Activated T-cell treated with anti-CD3 and anti-CD28 coated beads for 1 hour (primary cell): ENCODE measurements at places on chromosomes 1 and 21.

- no peak for DNase-seq
Observed at GRCh38 chr1:20114021-20114648, 5.2 kb downstream of the PLA2G2D start.

DNA sequence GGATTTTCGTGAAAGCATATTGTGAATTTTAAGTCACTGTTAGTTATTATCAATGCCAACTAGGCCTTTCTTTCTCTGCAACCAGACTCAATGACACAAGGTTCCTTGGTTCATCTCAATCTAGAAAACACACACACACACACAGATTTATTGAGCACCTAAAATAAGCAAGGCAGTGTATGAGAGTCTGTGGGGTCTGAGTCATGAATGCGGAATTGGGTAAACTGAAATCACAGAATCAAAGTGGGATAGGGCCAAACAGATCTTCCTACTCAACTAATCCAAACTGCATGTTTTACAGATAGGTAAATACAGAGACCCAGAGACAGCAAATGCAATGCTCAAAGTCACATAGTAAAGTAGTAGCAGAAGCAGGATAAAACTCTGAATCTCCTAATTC is 48.5 kb upstream of the NRDC start:
- no peak for DNase-seq

GRCh38 chr1:156894001-156894400 is 483 bp downstream of the PEAR1 start:
- DNase-seq = no peak

DNA sequence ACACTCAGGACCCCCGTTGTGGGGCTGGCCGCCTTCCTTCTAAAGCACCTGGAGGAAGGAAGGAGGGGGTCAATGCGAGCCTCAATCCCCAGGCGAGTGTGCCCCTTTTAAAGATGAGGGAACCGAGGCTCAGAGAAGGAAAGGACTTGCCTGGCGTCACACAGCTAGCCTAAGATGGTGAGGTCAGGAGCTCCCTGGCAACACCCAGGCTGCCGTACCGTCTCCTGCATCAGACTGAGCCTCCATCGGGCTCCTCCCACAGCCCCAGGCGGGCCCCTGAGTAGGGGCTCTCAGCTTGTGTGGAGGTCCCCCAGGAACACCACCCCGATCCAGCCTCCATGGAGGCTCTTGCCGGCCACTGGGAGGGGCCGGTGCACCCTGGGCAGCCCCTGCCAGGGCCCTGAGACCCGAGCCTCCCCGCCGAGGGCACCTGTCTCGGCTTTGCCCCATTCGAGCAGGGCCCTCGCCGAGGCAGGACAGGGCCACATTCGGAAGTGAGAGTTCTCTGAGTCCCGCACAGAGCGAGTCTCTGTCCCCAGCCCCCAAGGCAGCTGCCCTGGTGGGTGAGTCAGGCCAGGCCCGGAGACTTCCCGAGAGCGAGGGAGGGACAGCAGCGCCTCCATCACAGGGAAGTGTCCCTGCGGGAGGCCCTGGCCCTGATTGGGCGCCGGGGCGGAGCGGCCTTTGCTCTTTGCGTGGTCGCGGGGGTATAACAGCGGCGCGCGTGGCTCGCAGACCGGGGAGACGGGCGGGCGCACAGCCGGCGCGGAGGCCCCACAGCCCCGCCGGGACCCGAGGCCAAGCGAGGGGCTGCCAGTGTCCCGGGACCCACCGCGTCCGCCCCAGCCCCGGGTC is at the start of gene AIRE:
TSS of gene AIRE (plus strand) at position 739 of the 855 bp plus-strand sequence. CDS start 131 bp downstream, outside the sequence.
- no peak for DNase-seq

- DNase-seq = no peak
Observed at GRCh38 chr21:34819357-34819999, 150.7 kb downstream of the CLIC6 start.

DNA sequence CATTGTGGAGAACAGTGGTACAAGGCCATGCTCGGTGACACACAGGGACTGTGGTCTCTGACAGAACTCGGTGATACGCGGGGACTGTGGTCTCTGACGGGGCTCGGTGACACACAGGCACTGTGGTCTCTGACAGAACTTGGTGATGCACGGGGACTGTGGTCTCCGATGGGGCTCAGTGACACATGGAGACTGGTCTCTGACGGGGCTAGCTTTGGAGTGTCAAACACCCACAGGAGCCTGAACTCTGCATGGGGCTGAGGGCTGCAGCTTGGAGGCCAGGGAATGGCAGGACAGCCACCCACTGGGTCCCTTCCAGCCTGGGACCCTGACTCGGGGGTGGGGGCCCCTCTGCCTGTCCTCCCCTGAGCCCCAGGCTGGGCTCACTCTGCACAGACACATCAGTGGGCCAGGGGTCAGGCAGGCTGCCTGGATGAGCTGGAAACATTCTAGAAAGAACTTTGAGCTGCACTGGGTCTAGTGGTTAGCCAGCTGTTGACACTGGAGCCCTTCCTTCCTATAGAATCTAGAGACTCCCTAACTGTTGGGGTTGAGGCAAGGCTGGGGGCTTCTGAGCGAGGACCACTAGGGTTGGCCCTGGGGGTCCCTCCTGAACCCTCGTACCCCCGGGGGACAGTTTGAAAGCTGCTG is 49.8 kb downstream of the DISP3 start:
- DNase-seq = no peak

GRCh38 chr1:7252411-7253117 is 467.3 kb downstream of the CAMTA1 start:
- no peak for DNase-seq

DNA sequence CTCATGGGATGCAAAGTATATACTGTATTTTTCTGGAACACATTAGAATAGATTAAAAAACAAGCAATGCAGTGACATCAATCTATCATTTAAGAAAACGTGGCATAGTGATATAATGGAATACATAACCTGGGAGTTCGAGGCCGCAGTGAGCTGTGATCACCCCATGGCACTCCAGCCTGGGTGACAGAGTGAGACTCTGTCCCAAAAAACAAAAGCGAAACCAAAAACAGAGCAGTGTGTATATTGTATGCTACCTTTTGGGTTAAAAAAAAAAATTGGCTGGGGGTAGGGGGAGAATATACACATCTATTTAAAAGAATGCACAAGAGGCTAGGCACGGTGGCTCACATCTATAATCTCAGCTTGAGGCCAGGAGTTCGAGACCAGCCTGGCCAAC is 13.5 kb downstream of the SLC2A1 start:
- no peak for DNase-seq

- no peak for DNase-seq
Observed at GRCh38 chr1:55035904-55036303, 3.4 kb upstream of the PCSK9 start.

DNA sequence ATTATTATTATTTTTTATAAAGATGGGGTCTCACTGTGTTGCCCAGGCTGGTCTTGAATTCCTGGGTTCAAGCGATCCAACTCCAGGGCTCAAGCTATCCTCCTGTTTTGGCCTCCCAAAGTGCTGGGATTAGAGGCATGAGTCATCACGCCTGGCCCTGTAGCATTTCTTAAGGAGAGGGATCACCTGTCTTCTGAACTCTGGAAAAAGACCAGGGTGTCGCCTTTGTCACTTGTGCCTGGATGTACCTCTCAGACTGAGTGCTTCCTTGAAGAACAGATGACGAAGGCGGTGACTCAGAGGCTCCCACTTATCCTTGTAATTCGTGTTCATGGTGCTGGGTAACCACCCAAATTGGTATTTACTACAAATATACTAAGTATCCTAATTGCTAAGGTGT is 2.4 kb upstream of the CGN start:
- no peak for DNase-seq

DNA sequence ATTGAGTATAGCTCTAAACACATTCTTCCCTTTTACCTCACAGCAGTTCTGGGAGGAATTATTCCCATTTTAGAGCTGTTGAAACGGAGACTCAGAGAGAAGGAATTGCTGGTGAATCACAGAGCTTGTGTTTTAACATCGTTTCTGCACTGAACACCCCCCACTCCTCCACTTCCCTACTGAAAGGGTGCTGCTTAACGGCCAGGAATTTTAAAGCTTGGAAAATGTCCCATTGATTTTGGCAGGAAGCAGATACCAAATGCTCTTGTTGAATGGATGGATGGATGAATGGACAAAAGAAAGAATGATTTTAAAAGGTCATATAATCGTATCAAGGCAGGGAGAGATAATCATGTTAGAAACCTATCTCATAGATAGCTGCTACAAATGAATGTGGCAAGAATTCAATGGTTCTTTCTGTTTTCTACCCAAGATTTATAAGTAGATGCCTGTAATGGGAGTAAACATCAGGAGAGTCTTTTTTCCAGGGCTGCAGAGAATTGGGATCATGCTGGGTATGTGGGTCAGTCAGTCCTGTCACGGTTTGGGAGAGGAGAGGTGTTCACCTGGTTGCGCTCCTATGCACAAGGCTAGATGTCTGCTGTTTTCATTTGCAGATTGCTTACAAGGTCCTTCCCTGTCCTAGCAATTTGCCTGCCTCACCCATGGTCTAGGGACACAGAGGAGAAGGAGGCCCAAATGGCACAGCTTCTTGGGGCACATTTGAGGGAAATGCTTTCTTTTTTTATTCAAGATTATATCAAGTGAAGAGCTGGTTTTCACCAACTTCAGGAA is 19.0 kb downstream of the FAM163A start:
- DNase-seq = no peak

GRCh38 chr1:229368347-229368746 is 25.5 kb upstream of the CCSAP start:
- DNase-seq = no peak

- DNase-seq = no peak
Observed at GRCh38 chr21:32728848-32729247, 1.0 kb upstream of the SYNJ1 start.

DNA sequence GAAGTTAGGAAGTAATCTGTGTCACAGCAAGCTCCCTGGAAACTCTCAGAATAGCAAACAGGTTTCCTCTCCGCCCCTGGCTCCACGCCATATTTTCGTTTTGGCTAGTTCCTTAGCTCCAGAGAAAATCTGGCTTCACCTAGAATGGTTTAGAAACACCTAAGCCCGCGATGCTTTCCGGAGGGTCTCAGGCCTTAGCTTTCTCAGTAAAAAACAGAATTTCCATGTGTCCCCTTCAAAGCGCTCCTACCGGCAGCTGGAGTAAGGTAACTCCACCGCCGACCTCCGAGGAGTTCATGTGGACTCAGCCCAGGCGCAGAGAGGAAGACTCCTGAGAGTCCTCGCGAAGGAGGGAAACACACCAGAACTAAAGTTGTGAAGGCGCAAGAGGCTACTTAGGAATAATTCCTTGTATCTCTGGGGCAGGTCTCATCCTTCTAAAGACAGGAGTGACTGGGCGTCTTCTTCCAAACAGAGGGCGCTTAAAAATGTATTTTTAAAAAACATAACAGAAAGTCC is 406 bp downstream of the KIAA0040 start:
- DNase-seq = peak; percentile 19

DNA sequence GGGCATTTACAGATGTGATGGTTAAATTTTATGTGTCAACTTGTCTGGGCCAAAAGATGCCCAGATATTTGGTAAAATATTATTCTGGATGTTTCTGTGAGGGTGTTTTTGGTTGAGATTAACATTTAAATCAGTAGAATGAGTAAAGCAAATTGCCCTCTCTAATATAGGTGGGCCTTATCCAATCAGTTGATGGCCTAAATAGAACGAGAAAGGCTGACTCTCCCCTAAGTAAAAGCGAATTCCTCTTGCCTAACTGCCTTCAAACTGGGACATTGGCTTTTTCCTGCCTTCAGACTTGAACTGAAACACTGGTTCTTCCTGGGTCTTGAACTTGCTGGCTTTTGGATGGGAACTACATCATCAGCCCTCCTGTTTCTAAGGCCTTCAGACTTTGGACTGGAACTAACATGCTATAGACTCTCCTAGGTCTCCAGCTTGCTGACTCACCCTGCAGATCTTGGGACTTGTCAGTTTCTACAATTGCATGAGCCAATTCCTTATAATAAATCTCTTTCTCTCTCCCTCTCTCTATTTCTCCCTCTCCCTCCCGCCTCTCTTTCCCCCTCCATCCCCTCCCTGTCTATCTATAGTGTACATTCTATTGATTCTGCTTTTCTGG is 10.2 kb upstream of the NAV1 start:
- no peak for DNase-seq

DNA sequence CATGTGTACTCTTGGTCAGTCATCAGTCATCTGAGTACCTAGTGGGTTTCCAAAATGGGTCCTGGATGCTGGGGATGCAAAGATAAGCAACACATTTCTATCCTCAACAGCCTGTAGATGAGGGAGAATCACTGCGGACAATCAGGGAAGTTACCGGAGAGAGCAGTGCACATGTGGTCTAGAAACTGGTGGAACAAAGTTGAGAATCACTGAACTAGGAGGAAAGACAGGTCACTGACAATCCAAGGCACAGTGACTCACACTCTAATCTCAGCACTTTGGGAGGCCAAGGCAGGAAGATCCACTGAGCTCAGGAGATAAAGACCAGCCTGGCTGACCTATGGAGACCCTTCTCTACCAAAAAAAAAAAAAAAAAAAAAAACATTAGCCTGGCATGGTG is 31.4 kb upstream of the LGALS8 start:
- no peak for DNase-seq

GRCh38 chr1:23362218-23362713 is 7.4 kb downstream of the ZNF436 start:
- DNase-seq = no peak

DNA sequence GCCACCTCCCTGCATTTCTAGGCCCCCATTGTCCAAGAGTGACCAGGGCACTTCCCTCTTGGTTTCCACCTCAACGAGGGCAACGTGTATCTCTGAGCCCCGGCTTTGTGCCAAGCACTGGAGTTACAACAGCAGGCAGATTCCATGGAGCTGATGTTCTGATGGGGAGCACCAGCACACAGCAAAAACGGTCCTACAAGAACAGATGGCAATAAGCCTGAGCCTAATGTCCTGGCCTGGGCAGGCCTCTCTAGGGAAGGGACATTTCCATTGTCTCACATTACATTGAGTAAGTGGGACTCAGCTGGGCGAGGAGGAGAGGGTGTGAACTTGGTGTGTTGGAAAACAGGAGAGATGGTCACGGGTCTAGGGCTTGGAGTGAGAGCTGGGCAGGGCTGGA is 27.2 kb upstream of the NPPB start:
- DNase-seq = no peak

GRCh38 chr1:181255270-181255929 is 166.9 kb downstream of the IER5 start:
- no peak for DNase-seq
